ENCODE measurements at places on chromosomes 5 and 9. TPM values are rescaled to one million over a fixed set of nuclear protein-coding genes. Genes with fewer than 3 reads are reported as not detected.

RABL6 gene
- 64.1 TPM for total RNA-seq

LCN15 gene
- 0.41 TPM for total RNA-seq

NUP155 gene
- 10.7 TPM for total RNA-seq

TAF11L9 gene
- total RNA-seq, result not detected

TEX48 gene
- total RNA-seq, result not detected

ARHGAP26 gene
- 35.7 TPM for total RNA-seq

INSL4 gene
- not detected for total RNA-seq

PFDN1 gene
- 68.7 TPM for total RNA-seq

MRPL41 gene
- total RNA-seq, result 233 TPM

PELO gene
- total RNA-seq, result 19.7 TPM

RNF183 gene
- total RNA-seq, result not detected

PLPPR1 gene
- not detected for total RNA-seq

PDE8B gene
- total RNA-seq, result 5.9 TPM

C9 gene
- total RNA-seq, result not detected

FOXD4 gene
- total RNA-seq, result 0.11 TPM

UGT3A1 gene
- total RNA-seq, result not detected

Data from left ventricle myocardium inferior (tissue), 1 donor.